ENCODE measurements at places on chromosomes 16 and 17.

- DNase-seq, result no peak
Observed at GRCh38 chr16:49382916-49383315, 9.3 kb downstream of the C16orf78 start.

GRCh38 chr17:17535957-17536356 lies 39.8 kb upstream of the RASD1 start:
- no peak for DNase-seq

- DNase-seq, result no peak
Observed at GRCh38 chr16:3152991-3153368, 18.2 kb downstream of the ZNF213 start.

DNA sequence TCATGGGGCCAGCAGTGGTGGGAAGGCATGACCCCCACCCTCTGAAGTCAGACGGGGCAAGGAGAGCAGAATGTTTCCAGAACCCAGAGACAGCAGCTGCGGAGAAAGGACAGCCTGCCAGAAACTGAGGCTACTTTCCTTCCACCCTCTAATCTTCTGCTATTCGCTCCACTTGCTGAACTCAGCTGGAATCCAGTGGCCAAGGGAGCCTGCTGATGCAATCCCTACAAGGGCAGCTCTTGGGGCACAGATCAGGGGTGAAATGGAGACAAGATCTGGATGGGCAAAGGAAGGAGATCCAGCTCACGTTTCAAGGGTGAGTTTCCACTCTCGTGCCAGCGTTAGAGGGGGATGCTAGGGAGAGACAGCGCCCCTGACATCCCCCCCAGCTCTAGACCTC lies 479.1 kb downstream of the SLC39A11 start:
- no peak for DNase-seq

DNA sequence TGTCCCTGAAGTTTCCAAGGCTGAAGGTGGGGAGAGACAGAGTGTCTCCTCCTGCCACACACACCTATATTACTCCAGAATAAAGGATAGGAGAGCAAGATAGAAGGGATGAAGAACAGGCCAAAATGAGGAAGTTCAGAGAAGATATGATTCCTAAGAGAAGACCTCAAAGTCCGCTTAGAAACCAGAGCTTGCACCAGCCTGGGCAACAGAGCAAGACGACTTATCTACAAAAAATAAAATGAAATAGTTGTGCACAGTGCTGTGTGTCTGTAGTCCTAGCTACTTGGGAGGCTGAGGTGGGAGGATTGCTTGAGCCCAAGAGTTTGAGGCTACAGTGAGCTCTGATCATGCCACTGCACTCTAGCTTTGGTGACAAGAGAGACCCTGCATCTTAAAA lies 128.2 kb downstream of the HS3ST3B1 start:
- no peak for DNase-seq

- no peak for DNase-seq
Observed at GRCh38 chr16:9723136-9723535, 459.1 kb downstream of the GRIN2A start.

Data from cerebellar nuclear complex (tissue), 1 donor.